NCI-H2029 (cell line): ENCODE measurements at places on chromosomes 16 and 17.

DNA sequence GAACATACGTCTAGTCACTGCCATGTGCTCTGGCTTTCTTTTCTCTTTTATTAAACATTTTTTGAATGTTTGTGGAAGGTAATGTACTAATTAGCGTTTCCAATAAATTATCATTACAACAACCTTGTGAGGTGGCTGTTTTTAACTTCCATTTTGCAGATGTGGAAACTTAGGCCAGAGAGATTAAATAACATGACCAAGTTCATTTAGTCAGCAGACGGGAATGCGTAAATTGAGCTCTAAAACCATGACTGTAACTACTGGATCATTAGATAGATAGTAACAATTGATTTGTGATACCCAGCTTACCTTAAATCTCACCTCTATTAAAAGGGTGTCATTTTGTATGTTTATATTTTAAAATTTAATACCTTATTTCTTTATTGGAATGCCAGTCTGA, 49.4 kb downstream of the RABEP1 start:
- DNase-seq: no peak

GRCh38 chr16:14109077-14109775, 38.1 kb downstream of the MRTFB start:
- no peak for DNase-seq

- DNase-seq: no peak
Observed at GRCh38 chr17:80649672-80650330, 105.2 kb downstream of the RPTOR start.

DNA sequence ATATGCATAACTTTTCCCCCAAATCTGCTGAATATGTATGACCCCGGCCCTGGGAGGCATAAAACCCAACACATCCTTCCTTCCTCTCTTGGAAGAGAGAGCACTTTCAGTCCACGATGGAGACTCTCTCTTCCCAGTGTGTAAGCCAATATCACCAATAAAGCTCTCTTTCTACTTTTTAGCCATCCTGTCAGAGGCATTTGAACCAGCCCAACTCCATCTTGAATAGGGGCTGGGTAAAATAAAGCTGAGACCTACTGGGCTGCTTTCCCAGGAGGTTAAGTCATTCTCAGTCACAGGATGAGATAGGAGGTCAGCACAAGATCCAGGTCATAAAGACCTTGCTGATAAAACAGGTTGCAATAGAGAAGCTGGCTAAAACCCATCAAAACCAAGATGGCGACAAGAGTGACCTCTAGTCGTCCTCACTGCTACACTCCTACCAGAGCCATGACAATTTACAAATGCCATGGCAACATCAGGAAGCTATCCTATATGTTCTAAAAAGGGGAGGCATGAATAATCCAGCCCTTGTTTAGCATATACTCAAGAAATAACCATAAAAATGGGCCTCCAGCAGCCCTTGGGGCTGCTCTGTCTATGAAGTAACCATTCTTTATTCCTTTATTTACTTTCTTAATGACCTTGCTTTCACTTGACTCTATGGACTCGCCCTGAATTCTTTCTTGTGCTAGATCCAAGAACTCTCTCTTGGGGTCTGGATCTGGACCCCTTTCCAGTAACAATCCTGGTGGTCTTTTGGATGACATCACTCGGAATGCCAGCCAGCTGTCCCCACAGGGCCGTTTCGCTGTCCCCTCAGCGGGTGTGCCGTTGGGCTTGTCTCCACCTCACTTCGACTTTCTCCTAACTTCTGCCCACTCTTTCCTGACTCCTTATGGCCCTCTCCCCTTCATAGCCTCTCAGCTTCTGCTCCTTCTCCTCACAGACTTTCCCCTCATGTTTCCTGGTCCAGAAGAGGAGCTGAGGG, 53.4 kb upstream of the NKD1 start:
- no peak for DNase-seq

- no peak for DNase-seq
Observed at GRCh38 chr17:5043524-5043923, 8.3 kb upstream of the SLC52A1 start.

DNA sequence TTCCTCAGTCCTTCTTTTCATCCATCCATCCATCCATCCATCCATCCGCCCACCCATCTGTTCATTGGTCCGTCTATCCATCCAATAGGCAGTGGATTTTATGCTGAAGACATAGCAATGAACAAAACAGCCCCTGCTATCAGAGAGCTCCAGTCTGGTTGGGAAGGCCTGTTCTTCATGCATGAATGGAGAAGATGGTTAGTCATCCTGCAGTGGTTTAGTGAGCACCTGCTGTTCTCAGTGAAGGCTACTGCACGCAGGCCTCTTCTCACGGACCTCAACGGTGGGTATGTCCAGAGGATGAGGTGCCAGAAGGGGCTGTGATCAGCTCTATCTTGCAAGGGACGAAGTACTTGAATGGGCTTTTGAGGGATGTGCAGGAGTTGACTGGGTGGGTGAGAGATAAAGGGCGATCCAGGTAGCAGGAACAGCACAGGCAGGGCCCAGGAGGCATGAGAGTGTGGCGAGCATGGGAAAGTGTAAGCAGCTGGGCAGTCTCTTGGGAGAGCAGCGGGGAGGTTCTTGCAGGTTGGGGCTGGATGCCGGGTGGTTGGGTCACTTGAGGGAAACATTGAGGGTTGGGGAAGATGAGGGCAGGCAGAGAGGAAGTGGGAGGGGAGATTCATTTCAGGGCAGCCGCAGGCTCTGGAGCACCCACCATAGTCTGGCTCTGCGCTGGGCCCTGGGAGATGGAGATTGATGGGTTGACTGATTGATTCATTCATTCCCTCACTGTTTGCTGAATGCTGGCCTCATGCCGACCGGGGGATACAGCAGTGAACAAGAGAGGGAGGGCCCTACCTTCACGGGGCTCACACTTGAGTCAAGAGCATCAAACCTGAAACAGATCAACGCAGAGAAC, 115.0 kb upstream of the CIBAR2 start:
- DNase-seq: no peak

DNA sequence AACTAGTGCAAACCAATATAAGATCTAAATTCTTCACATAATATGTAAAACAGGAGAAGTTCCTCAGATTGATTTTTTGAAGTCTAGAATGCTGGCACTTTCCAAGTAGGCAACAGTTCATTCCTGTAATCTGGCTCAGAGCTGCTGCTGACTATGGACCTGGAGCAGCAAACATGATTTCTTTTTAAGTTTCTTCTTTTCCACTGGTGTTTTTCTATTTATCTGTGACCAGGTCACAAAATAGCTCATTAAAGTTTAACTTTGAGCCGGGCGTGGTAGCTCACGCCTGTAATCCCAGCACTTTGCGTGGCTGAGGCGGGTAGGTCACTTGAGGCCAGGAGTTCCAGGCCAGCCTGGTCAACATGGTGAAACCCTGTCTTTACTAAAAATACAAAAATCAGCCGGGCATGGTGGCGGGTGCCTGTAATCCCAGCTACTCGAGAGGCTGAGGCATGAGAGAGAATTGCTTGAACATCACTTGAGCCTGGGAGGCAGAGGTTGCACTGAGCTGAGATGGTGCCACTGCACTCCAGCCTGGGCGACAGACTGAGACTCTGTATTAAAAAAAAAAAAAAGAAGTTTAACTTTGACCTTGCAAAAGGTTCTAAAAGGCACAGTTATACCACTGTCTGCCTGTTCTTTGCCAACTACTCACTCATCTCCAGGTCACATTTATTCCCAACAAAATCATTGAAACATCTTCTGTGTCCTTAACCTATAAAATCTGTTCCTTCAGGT, 29.4 kb upstream of the SLC13A2 start:
- DNase-seq: no peak

DNA sequence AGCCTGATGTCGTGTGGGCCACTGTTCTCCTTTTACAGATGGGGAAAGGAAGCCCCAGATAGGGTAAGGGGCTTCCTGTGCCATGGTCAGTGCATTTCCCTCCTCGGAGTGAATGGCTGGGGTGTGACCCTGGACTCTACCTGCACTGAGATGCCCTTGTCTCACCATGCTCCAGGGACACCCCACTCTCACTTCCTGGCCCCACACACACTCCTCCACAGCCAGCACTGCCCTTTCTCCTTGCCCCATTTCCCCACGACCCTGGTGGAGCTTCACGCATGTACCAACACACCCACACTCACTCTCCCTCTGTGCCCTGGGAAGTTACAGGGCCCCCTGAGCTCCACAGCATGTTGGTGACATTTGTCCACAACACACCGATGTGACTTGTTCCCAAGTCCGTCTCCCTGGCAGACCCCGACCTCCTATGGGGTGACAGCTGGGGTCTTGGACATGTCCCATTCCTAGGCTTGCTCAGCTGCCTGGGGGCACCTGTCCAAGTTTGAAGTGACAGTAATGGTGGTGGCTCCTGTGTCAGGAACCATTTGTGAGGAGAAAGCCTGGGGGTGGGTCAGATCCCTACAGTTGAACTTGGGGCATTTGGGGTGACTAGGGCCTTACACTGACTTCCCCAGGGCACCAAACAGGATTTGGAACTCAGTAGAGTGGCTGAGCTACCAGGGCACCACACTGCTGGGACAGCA, 47.4 kb downstream of the PECAM1 start:
- no peak for DNase-seq

DNA sequence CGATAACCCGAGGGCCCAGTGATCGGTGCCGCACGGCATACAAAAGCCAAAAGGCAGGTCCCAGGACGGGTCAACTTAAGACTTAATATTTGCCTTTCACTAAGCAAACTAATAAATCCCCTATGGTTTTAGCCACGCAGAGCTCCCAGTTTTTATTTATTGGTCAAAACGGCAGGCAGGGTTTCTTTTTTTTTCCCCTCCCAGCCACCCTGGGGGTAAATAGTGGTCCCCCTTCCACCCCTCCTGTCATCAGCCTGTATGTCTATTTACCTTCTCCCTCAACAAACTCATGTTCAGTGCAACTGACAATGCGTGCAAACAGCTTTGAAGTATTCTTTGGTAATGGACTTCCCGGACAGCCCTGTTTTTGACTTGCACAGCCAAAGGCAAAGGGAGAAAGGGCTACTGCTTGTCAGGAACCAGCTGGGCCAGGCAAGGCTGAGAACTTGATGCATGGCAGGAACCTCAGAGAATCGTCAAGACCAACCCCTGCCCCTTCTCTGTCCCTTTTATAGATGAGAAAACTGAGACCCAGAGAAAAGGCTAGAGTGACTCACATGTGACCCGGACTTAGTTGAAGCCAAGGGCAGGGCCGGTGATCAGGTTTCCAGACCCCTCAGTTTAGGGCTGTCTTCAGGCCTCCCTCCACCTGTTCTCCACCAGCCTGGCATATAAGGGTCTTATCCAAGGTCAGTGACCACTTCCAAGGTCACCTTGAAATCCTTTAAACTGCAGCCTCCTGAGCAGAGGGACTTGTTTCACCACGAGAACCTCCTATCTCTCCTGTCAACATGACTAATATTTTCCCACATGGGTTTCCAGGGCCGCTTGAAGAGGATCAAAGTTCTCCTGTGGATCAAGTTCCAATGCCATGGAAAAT, 279.0 kb downstream of the SOX9 start:
- DNase-seq: no peak

DNA sequence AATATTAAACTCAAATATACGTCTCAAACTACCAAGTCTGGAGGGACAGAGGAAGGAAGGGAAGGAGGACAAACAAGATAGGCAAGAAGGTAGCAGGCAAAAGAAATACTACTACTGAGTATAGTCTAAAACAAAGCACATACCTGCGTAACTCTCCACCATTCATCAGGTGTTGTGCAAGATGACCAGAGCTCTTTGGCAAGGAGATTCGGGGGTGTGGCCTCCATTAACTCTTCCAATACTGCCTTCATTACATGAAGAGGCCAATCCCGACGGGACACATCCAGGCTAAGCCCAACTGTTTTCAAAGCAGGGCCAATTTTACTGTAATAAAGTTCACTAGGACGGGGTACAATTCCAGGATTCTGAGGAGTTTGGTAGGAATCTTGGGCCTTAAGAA, 38.2 kb upstream of the ARL6IP1 start:
- DNase-seq: no peak

- no peak for DNase-seq
Observed at GRCh38 chr16:66585481-66586239, 6.4 kb downstream of the CMTM2 start.

GRCh38 chr16:80442779-80443178, 98.0 kb upstream of the DYNLRB2 start:
- DNase-seq: no peak

DNA sequence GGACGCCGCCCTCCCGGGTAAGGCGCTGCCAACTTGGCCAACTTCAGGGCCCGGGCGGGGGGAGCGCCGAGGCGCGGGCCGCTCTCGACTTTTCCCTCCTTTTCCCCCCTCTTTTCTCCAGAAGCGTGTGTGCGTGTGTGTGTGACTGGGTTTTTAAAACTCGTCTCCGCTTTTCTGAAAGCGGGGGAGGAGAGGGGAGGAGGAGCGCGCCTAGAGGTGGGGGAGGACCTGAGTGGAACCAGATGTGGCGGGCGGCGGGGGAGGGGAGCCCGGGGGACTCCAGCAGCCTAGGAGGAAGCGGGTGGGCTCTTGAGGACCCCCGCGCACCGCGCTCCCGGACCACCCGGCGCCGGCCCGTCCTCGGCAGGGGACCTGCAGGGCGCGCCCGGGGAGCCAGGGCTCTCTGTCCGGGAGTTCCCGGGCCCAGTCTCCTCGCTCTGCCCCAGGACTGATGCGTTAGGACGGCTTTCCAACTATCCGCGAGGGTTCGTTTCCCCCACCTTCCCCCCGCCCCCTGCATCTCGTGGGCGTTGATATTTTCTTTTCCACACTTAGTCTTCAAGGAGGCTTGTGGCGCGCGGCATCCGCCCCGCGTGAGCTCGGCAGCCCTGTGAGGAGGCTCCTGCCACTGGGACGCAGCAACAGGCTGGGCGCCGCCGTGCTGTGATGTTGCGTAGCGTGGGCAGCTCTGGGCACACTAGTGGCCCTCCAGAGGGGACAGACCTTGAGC, 599 bp downstream of the MRC2 start:
- DNase-seq: no peak

GRCh38 chr17:79843816-79844800, 4.9 kb upstream of the CBX4 start:
- no peak for DNase-seq

DNA sequence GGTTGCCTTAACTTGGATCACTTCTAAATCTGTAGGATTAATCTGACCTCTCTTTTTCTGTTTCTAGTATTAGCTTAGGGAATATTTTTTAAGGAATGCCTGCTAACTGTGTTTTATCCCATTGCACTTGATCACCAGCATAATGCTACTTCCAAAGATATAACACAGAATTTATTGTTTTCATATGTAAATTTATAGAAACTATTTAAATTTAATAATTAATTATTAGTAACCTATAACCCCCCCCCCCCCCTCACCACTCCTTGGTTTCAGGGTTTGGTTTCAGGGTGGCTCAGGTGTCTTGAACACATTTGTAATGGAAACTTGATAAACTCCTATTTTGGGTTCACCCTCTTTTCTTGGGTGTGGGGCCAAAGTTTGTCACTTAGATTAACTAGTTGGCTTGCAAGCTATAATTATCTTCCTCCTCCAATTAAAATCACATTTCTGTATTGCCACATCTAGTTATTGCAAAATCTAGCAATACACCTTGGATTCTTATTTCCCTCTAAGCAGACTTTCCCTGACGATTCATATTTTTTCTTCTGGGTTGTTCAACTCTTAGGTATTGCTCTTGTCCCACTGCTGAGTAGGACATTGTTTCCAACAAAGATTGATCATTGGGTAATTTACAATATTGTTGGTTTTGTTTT, 18.3 kb downstream of the KRT12 start:
- DNase-seq: no peak

- no peak for DNase-seq
Observed at GRCh38 chr17:81987161-81987770, 9.8 kb downstream of the ASPSCR1 start.

GRCh38 chr17:19720631-19721426, 4.4 kb upstream of the SLC47A2 start:
- no peak for DNase-seq
